ENCODE measurements at places on chromosomes 2 and 18. TPM values are rescaled to one million over a fixed set of nuclear protein-coding genes. Genes with fewer than 3 reads are reported as not detected.

ZNF385B gene
- total RNA-seq: not detected

PLA2R1 gene
- not detected for total RNA-seq

BCL11A gene
- total RNA-seq: 22.7 TPM

SCYGR5 gene
- not detected for total RNA-seq

SP140 gene
- 113 TPM for total RNA-seq

PARD6G gene
- total RNA-seq: 1.4 TPM

ZSWIM2 gene
- total RNA-seq: not detected

ALPP gene
- total RNA-seq: not detected

CDH20 gene
- total RNA-seq: not detected

DNA sequence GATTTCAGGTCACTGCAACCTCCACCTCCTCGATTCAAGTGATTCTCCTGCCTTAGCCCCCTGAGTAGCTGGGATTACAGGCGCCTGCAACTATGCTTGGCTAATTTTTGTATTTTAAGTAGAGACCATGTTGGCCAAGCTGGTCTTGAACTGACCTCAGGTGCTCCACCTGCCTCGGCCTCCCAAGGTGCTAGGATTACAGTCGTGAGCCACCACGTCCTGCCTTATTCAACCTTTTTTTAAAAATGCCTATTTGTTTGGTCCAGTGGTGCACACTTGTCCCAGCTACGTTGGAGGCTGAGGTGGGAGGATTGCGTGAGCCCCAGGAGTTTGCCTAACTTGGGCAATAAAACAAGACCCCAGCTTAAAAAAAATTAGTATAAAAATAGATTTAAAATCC is 43.3 kb downstream of the CYP20A1 start:
- no peak overlapping the region for H3K27ac ChIP-seq
- no peak overlapping the region for H3K4me3 ChIP-seq
- H3K36me3 ChIP-seq: peaks cover 8% of the 10 kb centered on the region
- DNase-seq: no peak
- no peaks in the 10 kb centered on the region for H3K4me1 ChIP-seq

DNA sequence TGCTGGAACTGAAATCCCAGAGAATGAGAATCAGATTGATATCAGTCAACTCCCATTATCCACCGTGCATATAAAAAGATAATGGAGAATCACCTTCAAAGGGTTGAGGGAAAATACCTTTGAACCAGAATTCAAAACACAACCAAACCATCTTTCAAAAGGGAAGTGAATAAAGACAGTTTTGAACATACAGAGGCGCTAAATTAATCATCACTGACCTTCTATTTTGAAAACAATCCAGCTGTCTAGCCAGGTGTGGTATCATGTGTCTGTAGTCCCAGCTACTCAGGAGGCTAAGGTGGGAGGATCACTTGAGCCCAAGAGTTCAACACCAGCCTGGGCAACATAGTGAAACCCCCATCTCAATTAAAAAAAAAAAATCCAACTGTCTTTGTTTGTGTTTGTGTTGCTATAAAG is 63.6 kb downstream of the TRABD2A start:
- peak; percentile 79 for DNase-seq
- no peak overlapping the region for H3K27ac ChIP-seq
- H3K4me1 ChIP-seq: peaks cover 14% of the 10 kb centered on the region
- H3K27me3 ChIP-seq: peaks cover 5% of the 10 kb centered on the region
- no peaks in the 10 kb centered on the region for H3K36me3 ChIP-seq

DNA sequence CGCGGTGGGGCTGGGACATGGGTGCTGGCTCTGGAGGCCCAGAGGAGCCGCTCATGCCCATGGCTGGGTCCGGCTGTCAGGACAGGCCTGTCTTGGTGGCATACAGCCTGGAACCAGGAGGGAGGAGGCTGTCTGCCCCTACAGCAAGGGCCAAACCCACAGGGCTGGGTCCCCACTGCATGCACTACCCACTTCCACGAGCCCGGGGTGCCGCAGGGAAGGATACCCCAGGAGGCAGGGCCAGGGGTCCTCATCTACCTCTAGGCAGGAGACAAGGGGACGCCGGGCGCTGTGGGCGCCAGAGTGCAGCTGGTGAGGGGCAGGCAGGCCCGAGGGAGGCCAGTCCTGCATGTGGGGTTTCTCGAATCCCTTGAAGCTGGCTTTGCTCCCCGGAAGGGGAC is 95.1 kb upstream of the GPC1 start:
- no peaks in the 10 kb centered on the region for H3K36me3 ChIP-seq
- H3K27me3 ChIP-seq: peaks cover 1% of the 10 kb centered on the region
- DNase-seq: no peak
- no peak overlapping the region for H3K4me3 ChIP-seq
- no peak overlapping the region for H3K27ac ChIP-seq

DNA sequence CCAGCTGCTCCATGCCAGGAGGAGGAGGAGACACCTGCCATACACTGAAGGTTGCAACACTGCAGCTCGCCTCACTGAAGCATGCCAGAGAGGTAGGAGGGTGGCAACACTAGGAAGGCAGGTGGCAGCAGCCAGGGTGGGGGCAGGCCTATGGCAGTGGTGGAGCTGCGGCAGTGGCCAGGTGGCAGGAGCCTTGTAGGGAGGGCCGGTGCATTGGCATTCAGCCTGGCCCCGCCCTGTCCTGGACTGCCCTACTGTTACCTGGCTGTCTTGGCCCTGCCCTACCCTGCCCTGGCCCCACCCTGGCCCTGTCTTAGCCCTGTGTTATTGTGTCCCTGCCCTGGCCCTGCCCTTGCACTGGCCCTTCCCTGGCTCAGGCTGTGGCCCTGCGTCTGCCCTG is 7.4 kb upstream of the ANKRD62 start:
- no peak overlapping the region for H3K27ac ChIP-seq
- H3K4me1 ChIP-seq: no peaks in the 10 kb centered on the region
- no peaks in the 10 kb centered on the region for H3K27me3 ChIP-seq
- no peak overlapping the region for H3K4me3 ChIP-seq
- no peak for DNase-seq
- H3K36me3 ChIP-seq: no peaks in the 10 kb centered on the region

- H3K36me3 ChIP-seq: no peaks in the 10 kb centered on the region
- H3K27me3 ChIP-seq: no peaks in the 10 kb centered on the region
- peak overlapping the region; percentile 94 for H3K27ac ChIP-seq
- peak overlapping the region; percentile 84 for H3K4me3 ChIP-seq
- H3K4me1 ChIP-seq: peaks cover 18% of the 10 kb centered on the region
Measured at GRCh38 chr2:68368654-68369336, 3.7 kb downstream of the PLEK start.

DNA sequence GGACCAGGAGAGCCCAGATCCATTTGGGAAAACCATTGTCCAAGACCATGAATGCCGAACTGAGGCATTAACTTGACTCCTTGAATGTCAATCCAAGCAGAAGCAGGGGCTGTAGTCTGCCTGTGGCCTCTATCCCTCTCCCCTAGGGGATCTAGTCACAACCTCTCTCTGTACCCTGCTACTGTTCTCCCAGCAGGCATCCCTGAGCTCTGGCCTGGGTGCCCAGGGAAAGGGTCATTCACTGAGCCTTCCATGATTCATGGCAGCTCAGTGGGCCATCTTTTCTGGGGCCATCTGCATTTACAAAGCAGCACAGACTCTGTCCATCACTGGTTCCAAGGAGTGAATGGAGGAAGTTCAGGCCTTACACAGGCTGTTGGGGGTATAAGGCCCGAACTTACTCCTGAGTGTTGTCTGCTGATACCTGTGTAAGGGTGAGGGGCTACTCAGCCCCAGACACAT is 151.8 kb downstream of the ZFP36L2 start:
- no peak overlapping the region for H3K27ac ChIP-seq
- H3K4me1 ChIP-seq: no peaks in the 10 kb centered on the region
- no peaks in the 10 kb centered on the region for H3K27me3 ChIP-seq

DNA sequence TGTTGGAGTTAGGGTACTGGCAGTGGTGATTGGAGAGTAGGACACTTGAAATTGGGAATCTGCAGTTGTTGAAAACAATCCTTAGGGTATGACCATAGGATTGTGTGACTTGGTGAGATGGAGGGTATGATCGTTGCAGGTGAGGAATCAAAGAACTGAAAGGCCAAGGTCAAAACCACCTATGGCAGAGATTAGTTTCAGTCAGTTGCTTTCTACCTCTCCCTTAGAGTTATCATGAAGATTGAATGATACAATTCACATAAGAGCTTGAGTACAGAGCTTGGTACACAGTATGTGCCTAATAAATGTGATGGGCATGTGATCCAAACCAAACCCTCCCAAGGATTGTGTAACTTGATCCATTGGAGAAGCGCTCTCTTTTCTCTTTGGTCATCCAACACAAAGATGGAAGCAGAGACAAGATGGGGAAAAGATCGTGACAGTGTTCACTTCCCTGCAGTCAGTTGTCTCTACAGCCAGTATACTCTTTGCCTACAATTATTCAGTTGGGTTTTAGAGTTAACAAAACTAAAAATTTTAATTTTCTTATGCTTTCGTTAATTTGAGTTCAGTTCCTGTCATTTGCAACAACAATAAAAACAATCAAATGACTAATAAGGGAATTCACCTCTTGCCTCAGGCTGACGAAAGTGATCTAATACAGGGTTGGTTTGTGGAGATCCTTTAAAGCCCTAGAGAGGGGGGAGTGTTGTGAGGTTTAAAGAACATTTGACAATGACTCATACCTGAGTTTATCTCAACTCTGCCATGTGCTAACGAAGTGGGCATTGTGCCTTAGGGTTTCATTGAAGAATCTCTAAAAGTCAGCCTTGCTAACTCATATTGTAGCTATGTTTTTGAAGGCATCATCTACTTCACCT is 14.8 kb upstream of the SMAD2 start:
- DNase-seq: no peak
- H3K4me3 ChIP-seq: no peak overlapping the region
- H3K4me1 ChIP-seq: no peaks in the 10 kb centered on the region
- H3K36me3 ChIP-seq: no peaks in the 10 kb centered on the region
- no peak overlapping the region for H3K27ac ChIP-seq

- H3K4me1 ChIP-seq: no peaks in the 10 kb centered on the region
- no peak overlapping the region for H3K27ac ChIP-seq
- H3K4me3 ChIP-seq: no peak overlapping the region
Measured at GRCh38 chr18:49652881-49653724, 91.2 kb downstream of the LIPG start.

DNA sequence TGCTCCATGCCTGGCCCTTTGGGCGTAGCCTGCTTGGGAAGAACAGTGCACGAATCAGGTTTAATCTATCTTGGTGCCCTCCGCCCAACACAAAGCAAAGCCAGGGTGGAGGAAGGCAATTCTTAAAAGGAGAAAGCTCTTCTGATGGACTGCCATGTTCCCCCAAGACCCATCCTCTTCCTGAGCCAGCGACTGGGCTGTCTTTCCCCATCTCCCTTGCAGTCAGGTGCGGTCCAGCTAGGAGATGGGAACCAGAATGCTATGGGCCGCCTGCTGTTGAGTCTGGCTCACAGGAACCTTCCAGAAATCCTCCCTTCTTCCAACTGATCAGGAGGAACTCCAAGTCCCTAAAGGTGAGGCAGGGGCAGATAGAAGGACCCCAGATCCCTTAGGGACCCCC is 105.0 kb downstream of the SH3BP4 start:
- no peaks in the 10 kb centered on the region for H3K36me3 ChIP-seq
- H3K27me3 ChIP-seq: no peaks in the 10 kb centered on the region
- H3K27ac ChIP-seq: no peak overlapping the region
- no peaks in the 10 kb centered on the region for H3K4me1 ChIP-seq
- no peak for DNase-seq
- H3K4me3 ChIP-seq: no peak overlapping the region

DNA sequence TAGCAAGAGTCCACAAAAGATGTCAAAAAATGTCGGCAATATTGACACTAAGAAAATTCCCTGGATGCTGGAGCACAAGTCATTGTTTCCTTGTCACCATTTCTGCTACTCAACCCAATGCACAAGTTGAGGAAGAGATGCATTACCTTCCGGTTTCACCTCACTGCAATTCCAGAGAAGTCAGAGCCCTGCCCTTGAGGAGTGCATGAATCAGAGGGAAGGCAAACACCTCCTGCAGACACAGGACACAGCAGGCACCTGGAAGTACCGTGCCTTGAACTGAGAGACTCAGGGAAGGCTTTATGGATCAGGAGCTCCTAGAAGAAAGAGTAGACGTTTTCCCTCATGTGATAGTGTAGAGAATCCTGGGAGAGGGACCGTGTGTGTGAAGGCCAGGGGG is 62.7 kb upstream of the ARL4C start:
- H3K4me3 ChIP-seq: no peak overlapping the region
- no peaks in the 10 kb centered on the region for H3K36me3 ChIP-seq
- H3K4me1 ChIP-seq: no peaks in the 10 kb centered on the region
- no peak overlapping the region for H3K27ac ChIP-seq
- H3K27me3 ChIP-seq: no peaks in the 10 kb centered on the region
- DNase-seq: no peak

DNA sequence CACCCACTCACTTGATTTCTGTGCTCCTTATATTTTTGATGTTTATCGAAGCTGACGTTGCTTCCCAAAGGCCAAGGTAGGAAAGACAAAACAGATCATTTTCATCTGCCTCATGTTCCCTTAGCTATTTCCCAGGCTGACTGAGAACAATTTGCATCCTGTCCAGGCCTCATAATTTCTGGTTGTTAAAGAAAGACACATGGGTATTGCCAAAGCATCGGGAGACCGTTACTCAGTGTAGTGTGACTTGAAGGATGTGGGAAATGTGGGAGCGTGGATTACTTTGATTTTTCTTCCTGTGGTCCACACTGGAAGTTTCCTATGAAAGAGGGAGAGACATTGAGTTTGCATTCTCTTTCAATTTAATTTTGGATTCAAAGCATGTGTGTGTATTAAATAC is 204.6 kb downstream of the TRIB2 start:
- DNase-seq: no peak
- no peak overlapping the region for H3K27ac ChIP-seq
- H3K4me1 ChIP-seq: no peaks in the 10 kb centered on the region
- H3K27me3 ChIP-seq: no peaks in the 10 kb centered on the region

- H3K4me1 ChIP-seq: peaks cover 5% of the 10 kb centered on the region
- no peak overlapping the region for H3K4me3 ChIP-seq
- H3K27me3 ChIP-seq: no peaks in the 10 kb centered on the region
- H3K36me3 ChIP-seq: no peaks in the 10 kb centered on the region
- no peak overlapping the region for H3K27ac ChIP-seq
Measured at GRCh38 chr2:151762694-151763093, 28.4 kb upstream of the NEB start.

- DNase-seq: no peak
- H3K36me3 ChIP-seq: no peaks in the 10 kb centered on the region
- no peaks in the 10 kb centered on the region for H3K27me3 ChIP-seq
- H3K4me1 ChIP-seq: no peaks in the 10 kb centered on the region
- no peak overlapping the region for H3K27ac ChIP-seq
Measured at GRCh38 chr2:59584958-59585357, 968.5 kb downstream of the BCL11A start.

GRCh38 chr2:3294493-3294892 is 83.1 kb downstream of the EIPR1 start:
- no peaks in the 10 kb centered on the region for H3K27me3 ChIP-seq
- no peak overlapping the region for H3K27ac ChIP-seq
- peaks cover 3% of the 10 kb centered on the region for H3K36me3 ChIP-seq
- no peak overlapping the region for H3K4me3 ChIP-seq
- no peak for DNase-seq

DNA sequence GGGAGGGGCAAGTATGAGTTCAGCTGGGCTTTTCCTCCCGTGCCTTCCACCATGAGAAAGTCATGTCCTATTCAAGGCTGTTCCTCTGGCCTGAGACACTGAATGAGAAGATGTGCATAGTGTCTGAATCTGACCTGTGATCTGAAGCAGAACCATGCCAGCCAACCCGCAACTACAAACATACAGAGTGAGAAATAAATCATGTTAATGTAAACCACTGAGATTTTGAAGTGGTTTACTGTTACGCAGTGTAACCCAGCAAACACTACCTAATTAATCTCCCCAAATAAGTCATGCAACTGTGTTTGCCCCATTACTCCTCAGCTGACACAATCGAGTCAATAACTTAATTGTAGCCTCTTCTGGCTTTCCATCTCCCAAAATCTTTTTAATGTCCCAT is 49.2 kb downstream of the METTL4 start:
- no peak overlapping the region for H3K4me3 ChIP-seq
- H3K36me3 ChIP-seq: no peaks in the 10 kb centered on the region
- H3K4me1 ChIP-seq: no peaks in the 10 kb centered on the region
- H3K27ac ChIP-seq: no peak overlapping the region
- no peaks in the 10 kb centered on the region for H3K27me3 ChIP-seq

Data from GM12878 (cell line).